Stimulated activated CD4-positive, alpha-beta T cell treated with anti-CD3 and anti-CD28 coated beads, TNF-alpha, amount 100 ng/mL, for 48 hours (primary cell): ENCODE measurements at places on chromosomes 6 and 20.

DNA sequence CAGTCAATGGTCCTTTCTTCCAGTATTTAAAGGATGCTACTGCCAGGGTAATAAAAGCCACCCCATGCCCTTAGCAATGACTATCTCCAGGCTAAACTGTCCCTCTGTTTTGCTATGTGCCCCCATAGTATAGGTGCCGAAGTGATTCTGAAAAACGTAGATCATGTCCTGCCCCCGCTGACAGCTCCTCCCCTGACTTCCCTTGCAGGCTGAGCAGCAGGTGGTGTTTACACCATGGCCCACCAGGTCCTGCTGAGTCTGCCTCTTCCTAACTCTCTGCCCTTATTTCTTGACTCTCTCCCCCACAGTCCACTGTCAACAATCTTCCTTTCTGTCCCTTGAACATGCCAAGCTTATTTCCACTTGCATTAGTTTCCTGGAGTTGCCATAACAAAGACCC, 352.5 kb upstream of the TSHZ2 start:
- no peak for DNase-seq

DNA sequence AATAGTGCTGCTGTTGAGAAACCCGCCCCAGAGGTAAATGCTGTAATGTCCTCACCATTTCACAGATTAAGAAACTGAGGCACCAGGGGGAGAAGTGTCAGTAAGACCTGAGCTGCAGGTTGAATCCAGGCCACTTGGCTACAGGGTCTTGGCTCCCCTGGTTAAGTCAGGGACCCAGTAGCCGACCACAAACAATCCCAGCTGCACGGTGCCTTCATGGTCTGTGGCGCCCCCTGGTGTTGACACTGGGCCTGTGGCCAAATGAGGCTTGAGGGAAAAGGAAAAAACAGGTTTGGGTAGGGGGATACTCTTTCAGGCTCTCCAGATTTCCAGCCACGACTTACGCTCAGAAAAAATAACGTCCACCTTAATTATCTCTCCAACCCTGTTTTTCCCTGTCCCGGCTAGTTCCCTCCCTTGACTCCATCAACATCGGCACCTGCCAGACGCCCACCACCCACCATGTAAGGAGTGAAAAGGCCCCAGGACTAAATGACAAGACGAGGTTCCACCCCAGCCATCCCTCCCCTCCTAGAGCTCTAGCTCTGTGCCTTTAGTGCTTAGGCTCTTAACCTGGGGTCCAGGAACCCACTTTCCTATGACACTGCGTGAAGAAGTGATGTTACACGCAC, 47.7 kb upstream of the POLR1H start:
- no peak for DNase-seq

DNA sequence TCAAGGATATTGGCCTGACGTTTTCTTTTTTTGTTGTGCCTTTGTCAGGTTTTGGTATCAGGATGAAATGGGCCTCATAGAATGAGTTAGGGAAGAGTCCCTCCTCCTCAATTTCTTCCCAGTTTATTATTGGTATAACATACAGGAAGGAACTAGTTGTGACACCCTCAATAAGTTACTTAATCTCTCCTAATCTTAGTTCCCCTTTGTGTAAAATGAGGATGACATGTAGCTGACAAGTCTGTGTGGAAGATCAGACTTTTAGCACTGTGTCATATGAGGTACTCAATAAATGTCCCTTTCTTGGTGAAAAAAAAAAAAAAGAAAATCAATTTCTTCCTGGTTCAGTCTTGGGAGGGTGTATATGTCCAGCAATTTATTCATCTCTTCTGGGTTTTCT, 155.8 kb downstream of the PDE7B start:
- DNase-seq = no peak

- no peak for DNase-seq
Measured at GRCh38 chr6:142296975-142297604, 4.7 kb upstream of the ADGRG6 start.

- no peak for DNase-seq
Measured at GRCh38 chr20:47878601-47879027, 93.3 kb upstream of the SULF2 start.

DNA sequence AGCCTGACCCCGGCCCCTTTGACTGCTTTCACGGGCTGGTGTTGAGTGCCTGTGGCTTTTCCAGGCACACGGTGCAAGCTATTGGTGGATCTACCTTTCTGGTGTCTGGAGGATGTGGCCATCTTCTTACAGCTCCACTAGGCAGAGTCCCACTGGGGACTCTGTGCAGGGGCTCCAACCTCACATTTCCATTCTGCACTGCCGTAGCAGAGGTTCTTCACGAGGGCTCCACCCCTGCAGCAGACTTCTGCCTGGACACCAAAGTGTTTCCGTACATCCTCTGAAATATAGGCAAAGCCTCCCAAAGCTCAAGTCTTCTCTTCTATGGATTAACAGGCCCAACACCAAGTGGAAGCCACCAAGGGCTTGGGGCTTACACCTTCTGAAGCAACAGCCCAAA, 691.5 kb upstream of the POU3F2 start:
- DNase-seq = no peak

- no peak for DNase-seq
Measured at GRCh38 chr6:169943241-169944060, 192.0 kb downstream of the ERMARD start.

DNA sequence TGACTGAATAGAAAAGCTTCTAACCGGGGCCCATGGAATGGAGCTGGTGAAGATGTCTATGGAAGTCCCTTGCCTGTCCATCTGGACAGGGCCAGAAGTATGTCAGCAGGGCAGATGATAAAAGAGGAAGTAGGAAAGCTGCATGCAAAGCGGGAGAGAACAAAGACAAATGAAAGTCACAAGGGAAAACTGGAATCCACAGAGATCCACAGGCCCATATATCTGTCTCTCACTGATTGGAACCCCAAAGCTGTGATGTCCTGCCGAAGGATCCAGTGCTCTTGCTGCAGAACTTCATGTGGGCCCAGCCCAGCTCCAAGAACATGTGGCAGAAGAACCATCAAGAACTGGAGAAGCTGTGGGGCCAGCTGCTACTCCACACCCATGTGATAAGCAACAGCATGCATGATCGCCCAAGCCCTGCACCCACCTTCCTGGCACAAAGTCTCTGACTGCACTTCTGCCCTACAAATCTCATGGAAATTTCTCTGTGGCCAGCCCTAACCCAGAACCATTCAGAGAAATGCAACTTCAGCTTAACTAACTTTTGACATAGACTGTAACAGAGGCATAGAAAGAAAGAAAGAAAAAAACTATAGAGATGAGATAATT, 716.0 kb downstream of the KIF16B start:
- DNase-seq = no peak

DNA sequence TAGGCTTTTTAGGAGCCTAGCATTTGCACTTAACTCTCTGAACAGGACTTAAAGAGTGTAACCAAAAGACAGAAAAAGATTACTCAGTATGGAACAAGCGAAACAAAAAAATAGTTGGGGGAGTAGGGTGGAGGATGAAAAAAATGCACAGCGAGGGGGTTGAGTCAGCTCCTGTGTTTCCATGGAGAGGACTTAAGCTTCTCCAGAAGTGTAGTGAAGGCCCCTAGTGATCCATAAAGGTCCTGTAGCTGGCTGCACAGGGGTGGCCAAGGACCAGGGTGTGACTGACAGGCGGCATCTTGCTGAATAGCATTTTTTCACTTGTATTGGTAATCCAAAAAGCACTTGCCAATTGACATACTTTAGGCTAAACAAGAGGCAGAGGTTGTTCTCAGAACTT, 533.9 kb downstream of the RFPL4B start:
- DNase-seq = no peak

DNA sequence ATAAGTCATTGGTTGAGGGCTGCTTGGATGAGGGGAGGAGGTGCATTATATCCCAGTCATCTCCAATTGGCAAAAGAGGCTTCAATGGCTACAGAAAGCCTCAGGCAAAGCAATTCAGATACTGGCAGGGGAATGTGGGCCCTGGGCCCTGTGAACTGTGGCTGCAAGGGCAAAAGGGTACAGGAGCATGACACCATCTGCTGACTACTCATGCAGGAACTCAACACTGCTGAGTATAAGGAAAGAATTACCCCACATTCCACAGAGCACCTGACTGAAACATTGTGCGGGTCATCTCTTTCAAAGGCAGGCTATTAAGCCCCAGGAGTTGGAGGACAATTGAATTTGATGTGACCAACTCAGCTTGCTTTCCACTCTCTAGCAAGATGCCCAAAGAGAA, 92.1 kb upstream of the SPTLC3 start:
- no peak for DNase-seq

- DNase-seq = no peak
Measured at GRCh38 chr6:106525107-106525881, 104.0 kb downstream of the RTN4IP1 start.

DNA sequence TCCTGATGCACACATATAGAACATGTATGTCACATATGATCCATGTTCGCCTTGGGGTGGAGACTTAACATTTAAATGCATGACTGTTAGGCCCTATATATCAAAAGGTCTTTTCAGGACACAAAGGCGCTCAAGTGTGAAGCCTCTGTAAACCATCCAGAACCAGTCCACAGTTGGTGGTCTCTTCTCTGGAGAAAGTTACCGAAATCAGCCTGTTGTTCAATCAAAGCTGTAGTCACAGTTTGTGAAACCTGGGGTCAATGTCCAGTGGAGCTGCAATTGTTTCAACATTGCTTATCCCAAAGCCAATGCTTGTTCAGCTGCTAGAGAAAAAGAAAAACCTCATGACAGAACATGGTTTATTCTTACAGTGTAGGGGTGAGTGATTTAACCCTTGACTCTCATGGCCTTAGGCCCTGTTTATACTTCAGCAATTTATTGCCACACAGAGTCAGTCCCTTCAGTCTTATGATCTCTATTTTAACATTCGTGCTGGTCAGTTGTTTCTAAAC, 193.6 kb upstream of the CST7 start:
- no peak for DNase-seq

DNA sequence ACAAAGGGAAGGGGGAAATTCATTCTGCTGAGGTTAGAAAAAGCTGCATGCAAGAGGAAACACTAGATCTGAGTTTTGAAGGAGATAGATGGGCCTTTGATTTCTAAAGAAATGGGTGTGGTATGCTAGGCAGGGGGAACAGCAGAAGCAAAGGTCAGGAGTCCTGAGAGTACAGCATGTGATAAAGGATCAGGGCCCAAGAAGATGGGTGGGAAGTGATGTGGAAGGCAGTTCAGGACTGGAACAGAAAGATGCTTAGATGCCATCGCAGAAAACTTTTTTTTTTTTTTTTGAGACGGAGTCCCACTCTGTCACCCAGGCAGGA, 126.2 kb downstream of the ALDH8A1 start:
- DNase-seq = no peak

- no peak for DNase-seq
Measured at GRCh38 chr6:98920904-98921431, 26.8 kb downstream of the FBXL4 start.

- DNase-seq = no peak
Measured at GRCh38 chr6:6775074-6775473, 186.6 kb downstream of the LY86 start.

DNA sequence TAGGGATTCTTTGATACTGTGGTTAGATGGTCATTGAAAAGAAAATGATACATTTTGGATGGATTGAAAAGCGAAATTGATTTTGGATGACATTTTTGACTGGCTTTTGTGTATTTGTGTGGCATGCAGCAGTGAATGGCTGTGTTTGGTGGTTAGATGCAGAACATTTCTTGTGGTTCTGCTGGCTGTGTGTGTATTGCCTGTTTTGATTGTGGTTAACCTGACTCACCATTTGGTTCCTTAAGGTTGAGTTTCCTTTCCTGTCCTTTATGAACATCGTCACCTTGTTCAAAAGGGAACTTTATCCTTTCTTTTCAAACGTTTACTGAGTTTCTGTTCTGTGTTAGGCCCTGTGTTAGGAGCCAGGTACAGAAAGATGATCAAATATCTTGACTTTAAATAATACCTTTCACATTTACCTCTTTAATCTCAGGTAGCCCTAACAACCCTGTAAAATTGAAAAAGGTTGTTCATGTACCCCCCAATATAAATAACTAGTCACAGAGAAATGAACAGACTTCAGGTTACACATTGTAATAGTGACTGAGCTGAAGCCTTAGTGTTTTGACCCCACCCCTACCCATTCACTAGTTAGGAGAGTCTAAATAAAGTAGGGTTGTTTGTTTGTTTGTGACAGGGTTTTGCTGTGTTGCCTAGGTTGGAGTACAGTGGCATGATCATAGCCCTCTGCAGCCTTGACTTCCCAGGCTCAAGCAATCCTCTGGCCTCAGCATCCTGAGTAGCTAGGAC, 23.8 kb downstream of the ANKS1A start:
- no peak for DNase-seq

DNA sequence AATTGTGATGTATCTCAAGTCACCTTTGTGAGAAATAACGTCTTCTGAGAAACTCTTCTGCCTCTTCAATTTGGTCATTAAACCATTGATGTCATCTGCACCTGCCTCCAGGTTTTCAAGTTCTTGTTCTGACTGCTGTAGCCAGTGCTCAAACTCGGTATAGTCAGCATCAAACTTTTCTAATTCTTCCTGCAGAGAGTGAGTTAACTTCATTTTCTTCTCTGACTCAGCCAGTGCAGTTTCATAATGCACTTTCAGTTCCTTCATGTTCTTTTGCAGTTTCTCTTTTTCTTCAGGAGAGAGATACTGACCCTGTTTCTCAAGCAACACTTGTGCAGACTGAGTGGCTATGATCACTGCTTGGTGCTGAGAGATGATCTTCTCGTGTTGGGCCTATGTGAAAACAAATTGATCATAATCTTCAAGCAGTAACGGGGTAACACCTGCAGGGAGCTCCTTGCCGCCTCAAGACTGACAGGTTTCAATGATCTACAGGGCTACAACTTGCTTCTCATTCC, 48.8 kb downstream of the DST start:
- peak; percentile 17 for DNase-seq

- DNase-seq = no peak
Measured at GRCh38 chr6:118918329-118918725, 16.6 kb downstream of the MCM9 start.

DNA sequence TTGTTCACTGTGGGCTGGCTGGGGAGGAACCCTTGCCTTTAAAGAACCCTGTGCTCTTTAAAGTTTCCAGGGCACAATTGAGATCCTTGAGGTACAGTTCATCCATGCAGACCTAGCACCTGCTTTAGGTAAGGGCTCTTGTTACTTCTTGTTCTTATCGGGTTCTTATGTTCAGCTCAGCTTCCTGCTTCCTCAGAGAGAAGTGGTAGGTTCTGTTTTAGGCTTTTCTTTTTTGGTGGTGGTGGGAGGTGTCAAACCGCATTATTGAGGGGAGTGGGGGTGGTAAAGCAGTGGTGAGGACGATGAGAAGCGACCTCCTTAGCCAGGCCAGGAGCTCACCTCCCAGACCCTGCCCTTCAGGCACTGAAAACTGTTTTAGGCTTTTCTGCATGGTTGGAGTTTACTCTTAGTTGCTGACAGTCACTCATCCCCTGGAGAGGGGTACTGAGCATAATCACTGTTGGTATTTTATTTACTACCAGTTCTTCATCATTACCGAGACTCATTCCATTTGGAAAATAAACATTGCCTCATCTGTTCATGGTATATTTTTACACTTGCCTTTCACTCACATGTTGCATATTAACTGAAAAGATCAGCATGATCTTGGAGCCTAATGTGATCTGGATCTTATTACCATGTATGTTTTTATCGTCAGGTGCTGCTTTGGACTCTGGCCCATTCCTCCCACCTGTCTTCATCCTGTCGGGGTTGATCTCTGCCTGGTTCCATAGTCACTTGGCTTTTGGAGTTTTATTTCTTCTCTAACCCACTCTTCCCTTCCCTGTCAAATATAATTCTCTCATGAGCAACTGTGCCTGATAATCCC, 35.4 kb downstream of the SLC16A10 start:
- DNase-seq = no peak

GRCh38 chr6:167985911-167986595, 11.4 kb upstream of the KIF25 start:
- no peak for DNase-seq
